ENCODE measurements at places on chromosomes 4 and X. TPM values are rescaled to one million over a fixed set of nuclear protein-coding genes. Genes with fewer than 3 reads are reported as not detected.

RIPPLY1 gene
- not detected for total RNA-seq

PNMA6A gene
- 0.23 TPM for total RNA-seq

RAB40AL gene
- total RNA-seq = 0.64 TPM

PLXNA3 gene
- 78.8 TPM for total RNA-seq

RS1 gene
- not detected for total RNA-seq

XPNPEP2 gene
- total RNA-seq = 0.33 TPM

NUDT10 gene
- not detected for total RNA-seq

AR gene
- 0.15 TPM for total RNA-seq

COL4A6 gene
- not detected for total RNA-seq

XKRX gene
- total RNA-seq = 0.67 TPM

- H3K27ac ChIP-seq = no peak overlapping the region
- no peaks in the 10 kb centered on the region for H3K36me3 ChIP-seq
- H3K4me3 ChIP-seq = no peak overlapping the region
- H3K27me3 ChIP-seq = no peaks in the 10 kb centered on the region
- no peaks in the 10 kb centered on the region for H3K4me1 ChIP-seq
Measured at GRCh38 chr4:16772366-16772850, 126.0 kb downstream of the LDB2 start.

DNA sequence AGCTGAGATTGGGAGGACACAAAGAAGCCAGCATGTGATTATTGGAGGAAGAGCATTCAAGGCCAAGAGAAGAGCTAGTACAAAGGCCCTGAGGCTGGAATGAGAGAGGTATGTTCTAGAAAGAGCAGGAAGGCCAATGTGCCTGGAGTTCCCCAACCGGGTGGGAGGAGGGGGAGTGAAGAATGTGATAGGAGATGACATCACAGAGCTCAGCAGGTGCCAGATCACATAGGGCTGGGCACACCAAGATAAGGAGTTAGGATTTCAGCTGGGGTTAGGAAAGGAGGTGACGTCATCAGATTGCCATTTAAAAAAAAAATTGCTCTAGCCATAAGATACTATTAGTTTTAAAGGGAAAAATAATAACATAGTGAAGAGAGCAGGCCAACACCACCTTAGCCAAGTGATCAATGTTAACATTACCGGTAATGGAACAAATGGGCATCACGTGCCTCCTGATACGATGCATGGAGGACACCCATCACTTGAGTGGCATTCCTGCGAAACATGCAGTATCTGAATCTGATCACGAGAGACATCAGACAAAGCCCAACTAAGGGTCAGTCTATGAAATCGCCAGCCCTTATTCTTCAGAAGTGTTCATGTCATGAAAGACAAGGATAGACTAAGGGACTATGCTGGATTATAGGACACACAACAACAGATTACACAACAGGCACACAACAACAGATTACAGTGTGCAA is 344.3 kb downstream of the BCOR start:
- no peak for DNase-seq
- no peaks in the 10 kb centered on the region for H3K27me3 ChIP-seq
- no peaks in the 10 kb centered on the region for H3K4me1 ChIP-seq
- H3K4me3 ChIP-seq = no peak overlapping the region
- no peaks in the 10 kb centered on the region for H3K36me3 ChIP-seq

GRCh38 chr4:149306537-149306936 is 509.1 kb downstream of the IQCM start:
- H3K4me1 ChIP-seq = no peaks in the 10 kb centered on the region
- DNase-seq = no peak
- no peaks in the 10 kb centered on the region for H3K27me3 ChIP-seq

- no peak overlapping the region for H3K4me3 ChIP-seq
- H3K36me3 ChIP-seq = no peaks in the 10 kb centered on the region
- no peaks in the 10 kb centered on the region for H3K4me1 ChIP-seq
- H3K27me3 ChIP-seq = no peaks in the 10 kb centered on the region
- no peak overlapping the region for H3K27ac ChIP-seq
Measured at GRCh38 chr4:117908306-117909207, 125.7 kb upstream of the NDST3 start.

GRCh38 chrX:72662020-72662747 is 51.9 kb downstream of the PHKA1 start:
- no peak overlapping the region for H3K4me3 ChIP-seq
- no peaks in the 10 kb centered on the region for H3K36me3 ChIP-seq
- H3K27ac ChIP-seq = no peak overlapping the region
- H3K27me3 ChIP-seq = no peaks in the 10 kb centered on the region
- no peak for DNase-seq

DNA sequence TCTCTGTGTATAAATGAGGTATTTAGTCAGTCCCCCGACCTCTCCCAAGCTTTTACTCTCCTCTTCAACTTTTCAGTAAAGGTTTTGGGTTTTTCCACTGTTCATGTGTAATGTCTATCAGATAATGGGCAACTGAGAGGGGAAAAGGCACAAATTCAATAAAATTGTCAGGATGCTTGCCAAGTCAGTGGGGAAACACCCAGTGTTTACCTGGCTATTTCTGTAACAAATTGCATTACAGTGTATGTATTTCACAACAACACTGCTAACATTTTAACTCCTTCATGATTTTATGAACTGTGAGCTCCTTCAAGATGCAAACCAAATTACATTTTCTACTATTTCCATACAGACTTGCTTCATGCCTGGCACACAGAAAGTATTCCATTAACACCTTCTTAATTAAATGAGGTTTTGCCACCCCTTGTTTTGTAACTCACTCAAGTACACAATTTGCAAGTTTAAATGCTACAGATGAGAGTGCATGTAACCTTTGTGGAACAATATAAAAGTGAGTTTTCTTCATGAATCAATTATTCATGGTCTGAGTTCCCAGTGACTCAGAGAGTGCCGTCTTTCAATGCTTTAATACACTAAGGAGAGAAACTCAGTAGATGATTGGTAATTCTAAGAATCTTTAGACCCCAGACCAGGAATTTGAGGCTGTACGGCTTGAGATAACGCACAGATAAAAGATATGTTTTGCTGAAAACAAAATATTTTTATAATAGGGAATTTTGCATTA is 149.8 kb upstream of the TLL1 start:
- H3K27ac ChIP-seq = no peak overlapping the region
- H3K27me3 ChIP-seq = no peaks in the 10 kb centered on the region
- H3K36me3 ChIP-seq = no peaks in the 10 kb centered on the region
- no peak overlapping the region for H3K4me3 ChIP-seq
- no peak for DNase-seq

- no peak overlapping the region for H3K27ac ChIP-seq
- no peaks in the 10 kb centered on the region for H3K27me3 ChIP-seq
- H3K36me3 ChIP-seq = no peaks in the 10 kb centered on the region
- DNase-seq = no peak
- H3K4me1 ChIP-seq = no peaks in the 10 kb centered on the region
Measured at GRCh38 chr4:62301500-62301899, 1101.4 kb downstream of the ADGRL3 start.

GRCh38 chrX:109774706-109775105 is 41.6 kb upstream of the ACSL4 start:
- H3K4me3 ChIP-seq = no peak overlapping the region
- no peak overlapping the region for H3K27ac ChIP-seq
- DNase-seq = no peak
- H3K36me3 ChIP-seq = no peaks in the 10 kb centered on the region
- H3K4me1 ChIP-seq = no peaks in the 10 kb centered on the region

- H3K27me3 ChIP-seq = no peaks in the 10 kb centered on the region
- H3K27ac ChIP-seq = no peak overlapping the region
- DNase-seq = no peak
- H3K36me3 ChIP-seq = no peaks in the 10 kb centered on the region
- H3K4me1 ChIP-seq = no peaks in the 10 kb centered on the region
Measured at GRCh38 chrX:45888518-45888917, 656.7 kb downstream of the ZNF674 start.

- H3K36me3 ChIP-seq = no peaks in the 10 kb centered on the region
- no peak overlapping the region for H3K4me3 ChIP-seq
- no peaks in the 10 kb centered on the region for H3K4me1 ChIP-seq
Measured at GRCh38 chr4:647481-647880, 22.1 kb downstream of the PDE6B start.

DNA sequence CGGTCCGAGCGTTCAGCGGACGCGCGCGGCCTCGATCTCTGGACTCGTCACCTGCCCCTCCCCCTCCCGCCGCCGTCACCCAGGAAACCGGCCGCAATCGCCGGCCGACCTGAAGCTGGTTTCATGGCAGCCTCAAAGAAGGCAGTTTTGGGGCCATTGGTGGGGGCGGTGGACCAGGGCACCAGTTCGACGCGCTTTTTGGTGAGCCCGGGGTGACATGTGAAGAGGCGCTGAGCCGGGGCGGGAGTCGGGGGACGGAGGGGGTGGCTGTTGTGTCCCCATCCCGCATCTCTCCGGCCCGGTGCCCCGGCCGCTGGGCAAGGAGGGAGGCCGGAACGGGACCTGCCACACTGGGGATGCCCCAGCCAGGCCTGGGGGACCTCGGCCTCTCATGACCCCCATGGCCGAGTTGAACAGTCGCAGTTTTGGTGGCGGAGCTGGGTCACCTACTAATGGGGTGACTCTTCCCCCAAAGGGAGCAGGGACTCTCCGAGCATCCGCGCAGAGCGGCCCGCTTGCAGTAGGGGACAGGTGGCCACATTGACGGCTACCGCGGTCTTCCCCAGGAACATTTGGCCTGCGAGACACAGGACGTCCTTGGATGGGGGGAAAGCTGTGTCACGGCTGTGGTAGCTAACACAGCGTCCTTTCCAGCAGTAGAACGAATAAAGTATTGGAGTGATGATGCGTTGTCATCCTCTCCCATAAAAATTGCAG is at the start of gene GK:
TSS of gene GK (plus strand) at position 9 of the 717 bp plus-strand sequence. CDS start at position 124, 115 bp downstream.
- no peak for DNase-seq
- peak within 1 kb of the TSS; percentile 89 for H3K4me3 ChIP-seq

GRCh38 chrX:7054219-7055216 is 93.0 kb upstream of the STS start:
- H3K4me3 ChIP-seq = no peak overlapping the region
- H3K36me3 ChIP-seq = peaks cover 3% of the 10 kb centered on the region
- no peaks in the 10 kb centered on the region for H3K4me1 ChIP-seq
- no peak for DNase-seq
- no peak overlapping the region for H3K27ac ChIP-seq
- H3K27me3 ChIP-seq = no peaks in the 10 kb centered on the region

DNA sequence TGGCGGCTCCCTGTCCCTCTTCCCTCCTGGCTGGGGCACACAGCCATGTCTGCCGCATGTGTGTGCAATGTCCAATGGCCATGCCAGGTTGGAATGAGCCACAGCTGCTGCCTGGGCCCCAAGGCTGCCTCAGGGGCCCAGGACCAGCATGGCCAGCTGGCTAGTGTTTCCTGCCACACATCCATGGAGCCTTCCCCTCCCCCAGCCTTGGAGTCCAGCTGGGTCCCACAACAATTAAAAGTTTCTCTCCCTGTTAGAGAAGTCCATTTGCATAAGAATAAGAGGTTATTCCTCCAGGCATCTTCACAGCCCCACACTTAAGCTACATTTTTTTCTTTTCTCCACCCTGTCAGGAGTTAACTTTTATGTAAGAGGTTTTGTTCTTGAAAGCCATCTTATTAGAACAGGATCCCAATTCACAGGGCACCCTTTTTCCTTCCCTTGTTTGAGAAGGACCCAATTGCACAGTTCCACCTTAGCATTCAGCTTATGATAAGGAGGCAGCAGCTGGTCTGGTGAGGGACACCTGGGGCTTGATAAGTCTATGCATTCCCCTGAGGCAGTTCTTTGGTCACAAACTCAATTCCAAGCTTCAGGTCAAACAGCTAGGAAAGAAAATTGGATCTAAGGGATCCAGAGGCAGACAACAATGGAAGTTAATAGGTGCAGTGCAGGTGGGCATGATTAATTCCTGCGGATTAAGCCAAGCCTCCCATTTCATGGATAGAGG is 963.3 kb upstream of the GRIA3 start:
- no peaks in the 10 kb centered on the region for H3K4me1 ChIP-seq
- H3K27me3 ChIP-seq = no peaks in the 10 kb centered on the region
- no peaks in the 10 kb centered on the region for H3K36me3 ChIP-seq
- no peak overlapping the region for H3K27ac ChIP-seq

DNA sequence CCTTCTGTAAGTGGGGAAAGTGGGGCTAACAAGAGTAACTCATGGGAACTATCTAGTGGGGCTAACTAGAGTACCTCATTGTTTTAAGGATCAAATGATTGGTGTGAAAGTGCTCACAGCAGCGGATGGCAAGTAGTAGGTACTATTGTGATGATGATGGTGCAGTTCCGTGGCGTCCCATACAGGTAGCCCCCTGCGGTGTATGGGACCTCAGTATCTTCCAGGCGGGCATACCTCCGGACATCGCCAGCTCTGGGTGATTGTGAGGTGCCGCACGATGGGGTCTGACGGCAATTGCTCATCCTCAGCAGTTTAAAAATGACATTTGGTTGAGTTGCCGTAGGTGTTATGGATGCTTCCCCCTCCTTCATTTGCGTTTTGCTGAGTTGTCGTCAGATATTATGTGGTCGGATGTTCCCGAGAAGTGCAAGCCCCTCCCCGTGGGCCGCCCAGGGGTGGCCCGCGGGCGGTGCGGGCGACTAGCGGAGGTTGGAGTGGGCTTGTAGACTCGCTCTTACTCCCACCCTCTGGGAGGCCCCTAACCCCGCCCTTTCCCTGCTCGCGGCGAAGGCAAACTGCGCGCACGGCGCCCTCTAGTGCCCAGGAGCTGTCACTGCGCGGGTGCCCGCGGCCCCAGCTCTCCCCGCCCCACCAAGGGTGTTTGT is 18.3 kb upstream of the GPR101 start:
- peak overlapping the region; percentile 49 for H3K4me3 ChIP-seq
- H3K27me3 ChIP-seq = no peaks in the 10 kb centered on the region
- DNase-seq = peak; percentile 76
- no peak overlapping the region for H3K27ac ChIP-seq
- H3K4me1 ChIP-seq = peaks cover 9% of the 10 kb centered on the region
- no peaks in the 10 kb centered on the region for H3K36me3 ChIP-seq

- H3K27ac ChIP-seq = no peak overlapping the region
- no peak overlapping the region for H3K4me3 ChIP-seq
- no peaks in the 10 kb centered on the region for H3K27me3 ChIP-seq
- no peaks in the 10 kb centered on the region for H3K36me3 ChIP-seq
Measured at GRCh38 chr4:87310691-87311335, 11.9 kb downstream of the HSD17B13 start.

DNA sequence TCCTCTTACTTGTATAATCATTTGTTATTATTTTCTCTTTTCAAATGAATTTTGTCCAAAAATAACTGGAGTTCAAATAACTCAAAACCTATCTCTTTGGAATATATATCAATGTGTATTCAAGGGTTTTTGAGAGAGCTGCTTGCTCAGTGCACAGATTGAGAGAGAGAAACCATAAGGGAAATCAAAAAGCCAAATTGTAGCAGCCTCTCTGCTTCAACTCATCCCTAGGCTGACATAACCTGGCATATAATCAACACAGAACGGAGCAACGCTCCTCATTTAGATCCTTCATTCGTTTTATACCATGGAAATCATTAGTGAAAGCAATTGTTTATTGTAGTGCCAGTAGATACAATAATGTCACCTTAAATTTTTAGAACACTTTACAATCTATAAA is 1.8 kb upstream of the GPM6A start:
- no peaks in the 10 kb centered on the region for H3K4me1 ChIP-seq
- H3K27me3 ChIP-seq = no peaks in the 10 kb centered on the region
- no peak for DNase-seq
- H3K36me3 ChIP-seq = no peaks in the 10 kb centered on the region
- H3K4me3 ChIP-seq = no peak overlapping the region

DNA sequence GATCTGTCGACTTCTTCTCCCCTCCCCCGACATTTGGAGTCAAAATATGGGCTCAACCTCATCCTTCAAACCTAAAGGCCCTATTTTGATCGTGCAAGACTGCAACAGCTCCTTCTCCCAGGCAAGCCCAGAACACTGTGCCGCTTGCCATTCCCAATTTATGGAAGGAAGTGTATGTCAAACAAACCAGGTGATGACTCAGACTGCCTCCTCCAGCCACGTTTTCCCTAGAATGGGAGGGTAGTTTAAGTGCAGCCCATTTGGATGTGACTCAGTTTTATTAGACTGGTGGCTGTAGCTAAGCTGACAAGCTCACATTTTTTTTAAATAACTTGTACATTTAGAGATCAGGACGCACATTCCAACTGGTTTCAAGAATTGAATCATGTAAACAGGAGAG is 570.4 kb upstream of the DIPK2B start:
- no peaks in the 10 kb centered on the region for H3K27me3 ChIP-seq
- H3K4me1 ChIP-seq = peaks cover 59% of the 10 kb centered on the region
- H3K36me3 ChIP-seq = no peaks in the 10 kb centered on the region

All from CD4-positive, alpha-beta memory T cell (primary cell).